ENCODE measurements at places on chromosomes 6 and 20. TPM values are rescaled to one million over a fixed set of nuclear protein-coding genes. Genes with fewer than 3 reads are reported as not detected.

DNA sequence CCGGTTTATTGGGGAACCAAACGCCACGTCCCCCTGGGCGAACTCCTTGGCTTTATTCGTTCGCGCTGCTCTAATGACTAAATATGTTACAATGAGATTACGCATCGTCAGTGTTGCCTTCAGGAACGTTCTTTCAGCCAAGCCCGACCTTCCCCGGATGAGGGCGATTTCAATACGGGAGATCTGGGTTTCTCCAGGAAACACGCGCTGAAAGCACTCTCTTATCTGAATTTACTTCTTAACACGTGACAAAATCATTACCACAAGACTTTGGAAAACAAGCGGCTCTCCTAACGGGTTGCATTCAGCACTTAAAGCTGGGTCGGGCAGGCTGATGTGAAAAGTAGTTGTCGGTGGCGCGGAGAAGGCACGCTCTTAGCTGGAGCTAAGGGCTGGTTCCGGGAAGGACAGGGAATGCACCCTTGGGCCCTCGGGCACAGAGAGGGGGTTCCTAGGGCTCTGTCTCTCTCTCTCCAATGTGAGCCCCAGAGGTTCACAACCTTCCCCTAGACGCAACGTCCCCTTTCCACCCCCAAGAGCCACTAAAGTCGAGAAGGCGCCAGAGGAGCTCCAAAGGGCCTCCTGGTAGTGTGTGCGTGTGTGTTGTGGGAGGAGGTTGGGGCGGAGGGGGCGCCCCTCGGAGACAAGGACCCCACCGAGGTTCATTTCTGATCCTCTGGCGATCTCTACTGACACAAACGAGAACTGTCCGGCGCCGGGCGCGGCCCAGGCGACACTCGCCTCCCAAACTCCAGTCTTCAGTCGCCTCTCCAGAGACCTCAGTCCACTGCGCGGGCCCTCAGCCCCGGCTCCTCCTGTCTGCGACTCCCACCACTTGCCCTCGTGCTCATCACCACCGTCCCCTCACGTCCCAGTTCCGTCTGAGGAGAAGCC lies 7.1 kb upstream of the NKX2-2 start:
- H3K4me3 ChIP-seq: no peak overlapping the region
- H3K4me1 ChIP-seq: peaks cover 50% of the 10 kb centered on the region
- H3K36me3 ChIP-seq: no peaks in the 10 kb centered on the region
- H3K27ac ChIP-seq: no peak overlapping the region

DNA sequence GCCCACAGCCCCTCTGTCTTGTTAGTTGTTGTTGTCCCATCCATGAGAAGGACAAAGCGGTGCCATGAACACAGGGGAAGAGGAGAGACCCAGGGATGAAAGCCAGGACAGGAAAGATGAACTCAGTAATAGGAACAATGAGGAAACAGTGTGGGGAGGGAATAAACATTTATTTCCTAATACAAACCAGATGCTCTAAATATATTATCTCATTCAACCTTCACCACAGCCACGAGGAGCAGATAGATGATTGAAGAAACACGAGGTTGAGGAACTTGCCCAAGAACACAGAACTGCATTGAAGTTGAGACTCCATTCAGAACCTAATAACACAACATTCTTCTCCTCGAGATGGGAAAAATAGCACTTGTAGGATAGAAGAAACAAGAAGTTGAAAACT lies 53.0 kb upstream of the AIG1 start:
- no peak overlapping the region for H3K4me3 ChIP-seq
- no peaks in the 10 kb centered on the region for H3K27me3 ChIP-seq
- H3K36me3 ChIP-seq: no peaks in the 10 kb centered on the region
- no peak for DNase-seq

GRCh38 chr6:108961985-108962384 lies 113.8 kb downstream of the ARMC2 start:
- no peaks in the 10 kb centered on the region for H3K36me3 ChIP-seq
- H3K27me3 ChIP-seq: no peaks in the 10 kb centered on the region
- no peak overlapping the region for H3K4me3 ChIP-seq
- peaks cover 4% of the 10 kb centered on the region for H3K4me1 ChIP-seq
- H3K27ac ChIP-seq: no peak overlapping the region

RBM24 gene
- not detected for total RNA-seq

KIF16B gene
- total RNA-seq: 12.0 TPM

DNA sequence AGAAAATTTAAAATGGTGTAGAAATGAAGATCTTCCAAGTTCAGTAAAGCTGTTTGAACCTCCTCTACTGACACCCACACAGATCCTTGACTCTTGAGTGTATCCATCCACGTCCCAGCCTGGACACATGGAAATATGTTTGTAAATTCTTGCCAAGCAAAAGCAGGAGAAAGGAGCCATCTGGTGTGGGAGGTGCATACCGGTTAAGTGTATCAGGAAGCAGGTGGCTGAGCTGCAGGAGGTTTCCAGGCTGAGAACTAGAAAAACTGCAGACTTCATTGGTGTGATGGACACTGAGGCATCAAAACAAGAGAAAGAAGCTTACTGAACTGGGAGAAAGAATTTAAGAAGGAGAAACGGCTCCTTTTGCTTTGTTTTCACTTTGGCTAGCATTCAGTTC lies 229.9 kb upstream of the GRIK2 start:
- DNase-seq: no peak
- H3K27me3 ChIP-seq: no peaks in the 10 kb centered on the region
- H3K4me1 ChIP-seq: no peaks in the 10 kb centered on the region
- H3K27ac ChIP-seq: no peak overlapping the region
- no peak overlapping the region for H3K4me3 ChIP-seq
- H3K36me3 ChIP-seq: no peaks in the 10 kb centered on the region

DNA sequence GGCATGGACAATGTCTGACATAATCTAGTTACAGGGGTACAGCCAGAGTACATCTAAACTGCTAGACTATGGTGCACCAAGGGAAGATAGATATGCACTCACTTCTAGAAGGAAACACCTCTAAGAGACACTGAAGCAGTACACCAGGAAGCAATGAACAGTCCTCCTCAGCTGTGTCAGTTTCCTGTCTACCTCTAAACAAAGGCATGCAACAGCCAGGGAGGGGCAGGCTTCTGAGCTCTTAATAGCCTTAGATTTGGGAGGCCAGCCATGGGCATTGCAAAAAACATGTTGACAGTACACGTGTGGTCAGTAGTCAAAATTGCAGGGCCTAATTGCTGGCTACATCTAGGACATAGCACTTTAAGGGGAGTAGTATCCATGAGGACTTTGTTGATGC lies 21.4 kb downstream of the CRYBG1 start:
- DNase-seq: no peak
- H3K36me3 ChIP-seq: no peaks in the 10 kb centered on the region
- no peak overlapping the region for H3K4me3 ChIP-seq
- H3K4me1 ChIP-seq: no peaks in the 10 kb centered on the region

E2F3 gene
- 25.5 TPM for total RNA-seq

TGM3 gene
- total RNA-seq: not detected

DNA sequence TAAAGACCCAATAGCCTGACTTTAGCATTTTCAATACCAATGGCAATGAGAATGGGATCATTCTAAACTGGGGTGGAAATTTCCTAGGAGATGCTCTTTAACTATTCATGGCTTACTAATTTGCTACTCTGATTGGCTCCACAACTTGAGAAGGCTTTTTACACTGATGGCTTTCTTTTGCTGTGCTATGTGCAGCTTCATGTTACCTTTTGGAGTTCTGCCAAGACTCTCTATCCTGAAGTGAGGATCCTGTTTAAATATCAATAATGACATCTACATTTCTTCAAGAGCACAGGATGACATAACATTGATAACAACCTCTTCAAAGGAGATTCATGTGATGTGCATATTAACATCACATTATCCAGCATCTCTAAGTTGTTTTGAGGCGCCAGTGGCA lies 43.4 kb upstream of the SIRPG start:
- H3K27ac ChIP-seq: no peak overlapping the region
- H3K27me3 ChIP-seq: no peaks in the 10 kb centered on the region
- H3K4me1 ChIP-seq: peaks cover 16% of the 10 kb centered on the region
- H3K4me3 ChIP-seq: no peak overlapping the region

GRCh38 chr20:59485576-59486454 lies 118.5 kb upstream of the PHACTR3 start:
- H3K4me3 ChIP-seq: no peak overlapping the region
- H3K27me3 ChIP-seq: no peaks in the 10 kb centered on the region
- no peaks in the 10 kb centered on the region for H3K36me3 ChIP-seq
- DNase-seq: no peak

GRCh38 chr6:106870824-106871717 lies 103.5 kb downstream of the CD24 start:
- no peaks in the 10 kb centered on the region for H3K27me3 ChIP-seq
- no peaks in the 10 kb centered on the region for H3K4me1 ChIP-seq
- no peaks in the 10 kb centered on the region for H3K36me3 ChIP-seq
- no peak overlapping the region for H3K27ac ChIP-seq

DNA sequence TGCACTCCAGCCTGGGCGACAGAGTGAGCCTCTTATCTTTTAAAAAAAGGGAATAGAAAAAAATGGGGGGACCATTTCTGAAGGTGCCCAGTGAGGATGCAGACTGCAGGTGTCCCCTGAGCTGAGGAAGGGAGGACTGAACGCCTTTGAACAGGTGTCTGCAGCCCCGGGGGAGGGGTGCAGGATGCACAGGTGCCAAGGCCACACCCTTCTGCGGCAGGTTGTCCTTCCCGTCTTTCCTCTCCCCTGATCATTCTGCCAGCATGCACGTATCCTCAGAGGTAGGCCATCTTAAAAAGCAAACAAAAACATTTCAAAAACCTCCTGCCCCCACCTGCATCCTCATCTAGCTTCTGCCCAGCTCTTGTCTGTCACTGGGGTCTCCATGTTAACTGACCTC lies 101.3 kb downstream of the MTHFD1L start:
- H3K27me3 ChIP-seq: no peaks in the 10 kb centered on the region
- H3K27ac ChIP-seq: no peak overlapping the region
- H3K4me3 ChIP-seq: no peak overlapping the region

- H3K27ac ChIP-seq: peak overlapping the region; percentile 41
- peak overlapping the region; percentile 42 for H3K4me3 ChIP-seq
- H3K27me3 ChIP-seq: no peaks in the 10 kb centered on the region
- peak; percentile 82 for DNase-seq
- H3K36me3 ChIP-seq: no peaks in the 10 kb centered on the region
- peaks cover 26% of the 10 kb centered on the region for H3K4me1 ChIP-seq
Observed at GRCh38 chr6:138454981-138455706, 44.1 kb downstream of the NHSL1 start.

DNA sequence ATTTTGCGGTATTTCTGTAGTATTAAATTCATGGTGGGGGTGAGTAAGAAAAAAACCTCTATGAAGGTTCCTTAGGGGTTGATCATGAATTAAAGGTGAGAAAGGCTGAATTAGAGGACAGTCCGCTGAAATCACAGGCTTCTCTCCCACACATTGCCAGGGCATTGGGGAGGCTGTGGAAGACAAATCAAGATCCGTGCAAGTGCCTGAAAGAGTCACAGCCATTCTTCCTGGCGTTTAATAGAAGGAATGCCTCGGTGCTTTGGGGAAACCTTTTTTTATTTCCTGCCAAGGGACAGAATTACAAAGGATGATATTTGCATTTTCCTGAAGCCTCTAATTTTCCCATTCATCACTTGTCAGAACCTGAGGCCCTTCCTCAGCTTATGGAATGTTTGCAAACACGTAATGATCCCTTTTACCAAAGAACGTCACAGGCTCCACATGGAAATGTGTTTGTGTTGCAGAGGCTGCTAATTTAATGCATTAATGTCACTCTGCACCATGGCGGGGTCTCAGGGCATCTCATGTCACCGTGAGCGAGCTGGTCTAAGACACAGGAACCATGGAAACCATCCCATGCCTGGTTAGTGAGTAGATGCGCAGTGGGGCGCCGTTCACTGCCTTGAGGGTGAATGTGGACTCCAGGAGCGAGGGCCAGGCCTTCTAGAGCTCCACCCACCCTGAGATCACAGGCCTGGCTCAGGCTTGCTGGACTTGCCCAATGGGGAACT lies 185.9 kb upstream of the SULF2 start:
- DNase-seq: no peak
- H3K4me1 ChIP-seq: no peaks in the 10 kb centered on the region
- H3K36me3 ChIP-seq: no peaks in the 10 kb centered on the region
- no peak overlapping the region for H3K27ac ChIP-seq

DNA sequence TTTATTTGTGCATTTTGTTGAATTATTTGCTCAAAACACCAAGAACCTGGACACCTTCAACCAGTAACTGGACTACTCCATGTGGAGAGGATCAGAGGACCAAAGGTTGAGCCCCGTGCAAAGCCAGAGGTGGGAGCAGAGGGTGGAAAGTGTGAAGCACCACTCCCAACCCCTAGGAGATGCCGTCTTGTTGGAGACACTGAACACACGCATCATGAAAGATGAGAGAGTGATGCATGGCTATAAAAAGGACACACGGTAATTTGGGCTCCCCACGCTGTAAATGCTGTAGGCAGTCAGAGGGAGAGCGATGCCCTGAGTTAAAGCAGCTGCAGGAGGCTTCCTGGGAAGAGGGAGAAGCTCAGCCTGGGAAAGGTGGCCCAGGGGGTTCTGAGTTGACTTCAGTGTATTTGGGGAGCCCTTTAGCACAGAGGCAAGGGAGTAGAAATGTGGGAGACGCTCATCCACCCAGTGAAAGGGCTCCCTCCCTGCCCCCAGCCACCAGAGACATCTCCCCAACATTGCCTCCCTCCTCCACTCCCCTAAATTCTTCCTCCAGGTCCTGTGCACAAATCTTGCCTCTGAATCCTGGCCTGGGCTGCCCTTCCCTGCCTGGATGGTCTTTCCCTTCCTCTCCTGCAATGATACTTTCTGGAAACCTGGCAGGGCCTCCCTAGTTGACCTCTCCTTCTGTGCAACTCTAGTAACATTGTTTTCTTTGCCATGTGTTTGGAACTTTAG lies 55.8 kb upstream of the IYD start:
- no peak for DNase-seq
- no peak overlapping the region for H3K27ac ChIP-seq
- H3K27me3 ChIP-seq: no peaks in the 10 kb centered on the region
- no peaks in the 10 kb centered on the region for H3K36me3 ChIP-seq

GRCh38 chr6:3317741-3318211 lies 59.0 kb downstream of the PSMG4 start:
- H3K36me3 ChIP-seq: no peaks in the 10 kb centered on the region
- peak overlapping the region; percentile 1 for H3K4me3 ChIP-seq
- H3K4me1 ChIP-seq: peaks cover 19% of the 10 kb centered on the region
- no peak for DNase-seq
- H3K27ac ChIP-seq: no peak overlapping the region
- H3K27me3 ChIP-seq: no peaks in the 10 kb centered on the region

GRCh38 chr6:53201270-53201669 lies 52.6 kb upstream of the GCM1 start:
- H3K4me1 ChIP-seq: no peaks in the 10 kb centered on the region
- H3K36me3 ChIP-seq: no peaks in the 10 kb centered on the region
- no peak overlapping the region for H3K4me3 ChIP-seq
- no peak for DNase-seq

- no peak for DNase-seq
- H3K27ac ChIP-seq: no peak overlapping the region
- H3K36me3 ChIP-seq: no peaks in the 10 kb centered on the region
- no peak overlapping the region for H3K4me3 ChIP-seq
- no peaks in the 10 kb centered on the region for H3K27me3 ChIP-seq
Observed at GRCh38 chr6:119628691-119629594, 279.4 kb upstream of the MAN1A1 start.

DNA sequence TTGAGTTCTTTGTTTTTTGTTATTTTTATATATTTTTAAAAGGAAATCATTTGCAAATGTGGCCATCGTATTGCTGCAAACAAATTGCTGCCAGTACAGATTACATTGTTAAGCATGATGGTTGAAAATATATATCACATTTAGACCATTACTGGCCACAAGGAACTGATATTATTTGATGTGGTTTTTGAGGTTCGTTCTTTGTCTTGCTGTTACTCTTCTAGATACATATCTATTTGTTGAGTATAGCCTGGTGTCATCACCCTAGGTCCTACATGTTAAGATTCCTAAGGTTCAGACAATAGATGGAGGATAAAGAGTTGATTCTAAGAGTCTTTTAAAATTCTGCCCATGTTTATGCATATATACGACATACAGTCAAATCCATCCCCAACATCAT lies 306.0 kb downstream of the FARS2 start:
- H3K27ac ChIP-seq: no peak overlapping the region
- no peaks in the 10 kb centered on the region for H3K36me3 ChIP-seq
- no peak for DNase-seq
- H3K27me3 ChIP-seq: no peaks in the 10 kb centered on the region
- no peak overlapping the region for H3K4me3 ChIP-seq

All from CD4-positive, alpha-beta memory T cell (primary cell).